ENCODE measurements at places on chromosomes 11 and 22.

GRCh38 chr22:44650806-44651205, 51.2 kb upstream of the PRR5 start:
- DNase-seq = no peak

DNA sequence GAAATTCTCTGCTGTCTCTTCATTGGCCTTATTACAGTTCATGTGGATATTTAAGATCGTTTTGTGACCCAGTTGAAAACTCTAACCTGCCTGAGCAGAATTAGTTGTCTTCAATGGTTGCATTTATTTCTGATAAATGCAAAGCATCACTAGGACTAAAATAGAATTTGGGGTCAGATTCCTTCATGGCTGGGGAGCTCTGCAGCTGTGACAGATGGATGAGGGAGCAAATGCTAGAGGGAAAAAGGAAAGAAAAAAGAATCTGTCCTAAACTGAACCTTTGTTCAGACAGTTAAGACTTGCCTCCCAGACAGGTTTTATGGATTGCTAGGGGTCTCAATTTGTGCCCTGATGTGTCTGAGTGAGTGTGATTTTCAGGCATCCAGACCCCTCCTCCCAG, 113.0 kb downstream of the SYT9 start:
- no peak for DNase-seq

GRCh38 chr11:63682066-63683021, 1.0 kb downstream of the RTN3 start:
- peak; percentile 38 for DNase-seq

DNA sequence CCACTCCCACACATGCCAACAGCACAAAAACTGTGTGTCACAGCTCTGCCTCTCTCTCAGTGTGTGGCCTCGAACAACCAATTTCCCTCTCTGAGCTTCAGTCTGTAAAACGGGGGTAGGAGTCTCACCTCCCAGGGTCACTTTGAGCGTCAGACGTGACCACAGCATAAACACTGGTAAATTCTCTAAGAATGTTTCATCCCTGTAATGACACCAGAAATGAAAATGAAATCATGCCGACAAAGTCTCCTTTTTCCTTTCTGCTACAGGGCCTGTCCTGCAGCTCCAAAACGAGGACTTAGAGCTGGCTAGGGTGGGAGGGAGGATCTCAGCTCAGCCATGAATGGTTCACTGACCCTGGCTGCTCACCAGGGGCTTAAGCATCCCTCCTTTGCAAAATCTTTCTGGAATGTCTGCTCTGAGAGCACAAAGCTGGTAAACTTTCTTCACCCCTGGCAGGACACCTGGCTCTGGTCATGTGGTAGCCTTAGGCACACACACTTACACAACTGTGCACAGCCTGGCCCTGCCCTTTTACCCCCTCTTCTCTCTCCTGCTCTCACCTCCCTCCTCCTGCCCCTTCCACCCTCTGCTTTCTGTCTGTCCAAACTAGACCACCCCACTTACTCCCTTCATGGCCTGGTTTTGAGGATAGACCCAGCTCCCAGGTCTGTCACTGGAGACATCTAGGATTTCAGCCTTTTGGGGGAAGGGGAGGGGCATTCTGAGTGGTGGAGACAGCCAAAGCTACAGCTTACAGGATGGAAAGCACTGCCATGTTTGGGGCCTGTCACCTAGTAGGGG, 12.3 kb upstream of the TSKU start:
- DNase-seq = no peak

DNA sequence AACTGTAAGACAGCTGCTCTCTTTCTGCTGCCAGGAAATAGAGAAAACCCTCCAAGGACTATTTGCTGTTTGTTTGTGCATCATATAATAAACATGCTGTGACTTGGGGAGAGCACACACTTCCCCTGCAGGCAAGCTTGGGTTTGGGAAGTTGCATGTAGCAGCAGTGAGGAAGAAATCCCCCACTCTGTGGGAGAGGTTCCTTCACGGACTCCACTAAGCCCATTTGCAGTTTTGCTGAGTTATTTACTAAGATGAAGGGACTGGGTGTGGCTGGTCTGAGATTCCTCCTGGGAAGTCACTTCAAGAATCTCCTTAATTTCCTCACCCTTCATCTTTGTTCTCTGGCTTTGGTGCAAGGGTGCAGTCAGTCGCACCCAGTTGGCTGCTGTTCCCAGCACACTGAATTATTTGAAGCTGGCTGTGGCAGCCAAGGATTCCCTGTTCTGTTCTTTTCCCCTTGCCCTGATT, 104.9 kb downstream of the ARFGAP2 start:
- no peak for DNase-seq

GRCh38 chr22:17322511-17322910, 46.7 kb upstream of the CECR2 start:
- no peak for DNase-seq

DNA sequence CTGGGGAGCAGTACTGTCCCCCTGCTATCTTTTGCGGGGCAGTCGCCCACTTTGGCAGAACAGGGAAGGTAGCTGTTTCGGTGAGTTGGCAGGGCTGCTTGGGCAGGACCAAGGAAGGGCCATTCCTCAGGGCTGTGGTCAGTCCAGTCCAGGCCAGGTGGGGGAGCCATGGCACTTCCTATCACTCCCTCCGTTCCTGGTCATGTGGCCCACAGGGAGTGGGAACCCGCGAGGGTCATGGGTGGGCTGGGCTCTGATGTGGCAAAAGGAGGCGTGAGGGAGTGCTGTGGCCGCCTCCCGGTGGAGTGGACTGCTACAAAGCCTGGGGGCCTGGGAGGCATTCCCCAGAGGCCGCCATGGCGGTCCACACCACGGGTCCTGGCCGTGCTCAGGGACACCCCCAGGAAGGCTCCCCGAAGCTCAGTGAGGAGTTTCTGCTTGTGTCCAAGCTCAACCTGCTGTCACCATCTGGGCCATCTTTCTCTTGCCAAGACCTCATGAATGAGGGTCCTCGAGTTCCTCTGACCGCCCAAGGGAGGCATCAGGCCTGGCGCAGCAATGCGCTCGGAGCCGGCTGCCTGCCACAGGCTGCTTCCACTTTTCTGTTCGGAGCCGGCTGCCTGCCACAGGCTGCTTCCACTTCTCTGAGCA, 11.9 kb downstream of the CHID1 start:
- DNase-seq = no peak

DNA sequence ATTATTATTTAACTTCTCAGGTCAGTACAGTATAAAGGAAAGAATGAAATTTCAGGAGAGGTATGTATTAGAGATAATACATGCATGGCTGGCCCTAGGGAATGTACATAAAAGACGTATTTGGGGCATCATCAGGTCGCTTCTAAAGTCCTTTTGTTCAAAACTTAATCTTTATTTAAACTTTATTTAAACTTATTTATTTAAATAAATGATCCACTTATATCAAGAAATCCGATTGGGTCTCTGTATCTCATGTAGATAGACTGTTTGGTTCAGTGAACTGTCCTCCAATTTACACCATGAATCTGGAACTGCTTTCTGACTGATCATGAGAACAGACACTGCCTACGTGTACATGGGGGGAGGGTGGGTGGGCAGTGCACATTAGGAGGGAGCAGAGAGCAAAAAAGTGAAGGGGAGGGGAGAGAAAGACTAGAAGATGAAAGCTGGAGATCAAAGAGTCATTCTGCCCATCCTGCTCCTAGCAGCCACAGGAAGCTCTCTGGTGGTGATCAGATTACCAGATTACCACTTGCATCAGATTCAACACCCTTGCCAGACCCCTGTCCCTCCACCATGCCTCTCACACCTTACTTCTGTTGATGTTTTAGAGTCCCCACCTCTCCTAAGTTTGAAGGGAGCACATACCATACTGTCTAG, 92.1 kb upstream of the MTMR2 start:
- DNase-seq = no peak

- no peak for DNase-seq
These were observed 212.2 kb downstream of the BUD13 start for GRCh38 chr11:116560589-116560988.

Measured in NCI-H748 treated with DMSO at 0.1 percent for 48 hours (cell line).